ENCODE measurements at places on chromosomes 2 and 18.
A peak's percentile ranks its signal among the peaks of the same experiment; 100 is the strongest.

DNA sequence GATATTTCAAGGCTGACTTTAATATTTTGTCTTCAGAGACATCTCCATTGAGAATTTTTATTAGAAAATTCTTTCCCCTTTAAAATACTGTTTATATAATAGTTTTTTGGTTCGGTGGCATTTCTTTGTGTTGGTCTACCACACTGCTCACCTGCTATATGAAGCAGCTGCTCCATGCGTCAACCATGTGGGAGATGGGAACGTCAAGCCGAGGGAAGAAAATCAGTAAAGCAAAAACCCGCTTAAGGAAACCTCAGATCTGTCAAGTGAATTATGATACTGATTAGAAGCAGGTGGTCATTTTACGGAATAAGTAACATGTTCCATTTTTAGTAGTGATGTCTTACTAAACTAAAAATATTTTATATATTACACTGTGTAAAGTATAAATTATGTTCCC is 5.6 kb upstream of the TMEM17 start:
- no peak for DNase-seq

- no peak for DNase-seq
Observed at GRCh38 chr2:231554748-231555545, 24.7 kb upstream of the NMUR1 start.

DNA sequence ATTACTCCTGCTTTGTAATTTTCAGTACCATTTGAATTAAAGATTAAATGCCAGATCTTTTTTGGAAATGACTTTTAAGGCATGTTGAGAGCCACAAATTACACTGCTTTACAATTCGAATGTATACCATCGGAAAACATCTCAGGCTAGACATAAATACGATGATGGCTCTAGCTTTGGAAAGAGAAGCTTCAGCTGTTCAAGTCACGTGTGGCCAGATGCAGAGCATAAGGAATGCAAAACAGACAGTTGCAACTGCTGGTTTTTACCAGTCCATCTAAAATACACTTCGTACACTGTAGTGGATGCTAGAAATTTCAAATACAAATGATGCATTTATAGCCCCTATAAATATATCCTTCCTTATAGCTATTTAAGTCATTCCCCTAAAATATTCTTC is 8.0 kb downstream of the ZNF516 start:
- DNase-seq = no peak

DNA sequence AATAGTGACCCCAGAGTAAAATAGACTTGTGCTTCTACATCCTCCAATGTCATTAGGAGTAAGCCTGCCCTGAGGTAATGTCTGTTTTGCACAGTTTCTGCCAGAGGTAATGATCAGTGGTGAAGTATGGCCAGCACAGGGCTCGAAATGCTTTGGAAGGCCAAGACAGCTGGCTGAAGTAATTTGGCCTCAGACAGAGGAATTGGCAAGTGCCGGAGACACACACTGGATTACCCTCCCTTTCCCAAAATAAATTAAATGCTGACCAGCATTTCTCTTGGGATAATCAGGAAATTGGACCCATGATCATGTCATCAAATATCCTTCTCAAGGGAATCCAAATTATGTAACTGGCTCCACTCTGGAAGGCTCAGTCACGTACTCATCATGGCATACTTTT is 379.0 kb upstream of the CHST9 start:
- DNase-seq = no peak

DNA sequence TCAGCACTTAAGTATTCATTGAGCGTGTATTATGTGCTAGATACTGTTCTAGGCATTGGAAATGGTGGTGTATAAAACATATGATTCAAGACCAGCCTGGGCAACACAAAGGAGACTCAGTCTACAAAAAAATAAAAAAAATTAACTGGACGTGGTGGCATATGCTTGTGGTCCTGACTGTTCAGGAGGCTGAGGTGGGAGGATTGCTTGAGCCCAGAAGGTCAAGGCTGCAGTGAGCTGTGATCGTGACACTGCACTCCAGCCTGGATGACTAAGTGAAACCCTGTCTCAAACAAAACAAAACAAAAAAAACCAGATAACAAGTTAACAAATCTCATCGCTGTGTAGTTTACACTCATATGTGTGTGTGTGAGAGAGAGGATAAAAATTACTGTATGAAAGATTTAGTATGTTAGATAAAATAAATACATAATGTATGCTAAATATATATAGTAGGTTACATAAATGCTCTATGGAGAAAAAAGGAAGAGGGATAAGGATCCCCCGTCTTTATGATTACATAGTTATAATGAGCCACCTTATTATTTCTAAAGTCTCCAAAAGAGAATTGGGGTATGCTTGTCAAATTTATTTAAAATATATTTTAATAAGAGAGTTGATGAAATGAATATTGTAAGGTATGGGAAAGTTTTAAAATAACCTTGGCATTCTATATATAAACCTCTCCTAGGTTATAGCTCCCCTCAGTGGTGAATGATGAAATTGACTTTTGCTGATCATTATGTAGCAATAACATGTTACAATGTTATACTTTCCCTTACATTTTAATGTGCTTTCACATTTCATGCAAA is 69.2 kb downstream of the EHBP1 start:
- peak; percentile 29 for DNase-seq

GRCh38 chr2:42792087-42792582 is 248 bp downstream of the HAAO start:
- no peak for DNase-seq

DNA sequence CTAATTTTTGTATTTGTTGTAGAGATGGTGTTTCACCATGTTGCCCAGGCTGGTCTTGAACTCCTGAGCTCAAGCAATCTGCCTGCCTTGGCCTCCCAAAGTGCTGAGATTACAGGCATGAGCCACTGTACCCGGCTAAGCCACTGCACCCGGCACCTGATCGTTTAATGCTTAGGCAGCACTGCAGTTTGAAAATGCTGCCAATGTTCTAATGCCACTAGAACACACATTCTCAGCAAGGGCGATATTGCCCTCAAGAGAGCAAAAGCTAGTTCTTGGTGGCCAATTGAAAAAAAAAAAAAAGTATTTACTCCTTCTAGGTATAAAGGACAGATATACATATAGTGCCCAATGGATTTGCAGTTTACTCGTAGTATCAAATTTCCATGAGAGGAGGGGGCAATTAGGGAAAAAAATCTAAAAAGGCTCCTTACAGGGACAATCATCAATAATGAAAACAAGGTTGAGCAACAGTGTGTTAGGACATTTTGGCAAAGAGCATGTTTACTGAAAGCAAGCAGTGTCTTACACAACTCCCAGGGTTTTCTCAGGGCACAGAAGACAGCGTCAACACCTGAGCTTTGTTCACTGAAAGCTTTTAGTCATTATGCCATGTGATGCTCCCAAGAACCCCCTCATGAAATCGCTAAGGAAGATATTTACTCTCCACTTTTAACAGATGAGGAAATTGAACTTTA is 199.9 kb upstream of the PKDCC start:
- no peak for DNase-seq

GRCh38 chr2:119308793-119309330 is 57.8 kb downstream of the C2orf76 start:
- no peak for DNase-seq

- no peak for DNase-seq
Observed at GRCh38 chr2:98764499-98764898, 33.6 kb upstream of the MGAT4A start.

- DNase-seq = no peak
Observed at GRCh38 chr18:58364876-58365528, 263.9 kb downstream of the ALPK2 start.

DNA sequence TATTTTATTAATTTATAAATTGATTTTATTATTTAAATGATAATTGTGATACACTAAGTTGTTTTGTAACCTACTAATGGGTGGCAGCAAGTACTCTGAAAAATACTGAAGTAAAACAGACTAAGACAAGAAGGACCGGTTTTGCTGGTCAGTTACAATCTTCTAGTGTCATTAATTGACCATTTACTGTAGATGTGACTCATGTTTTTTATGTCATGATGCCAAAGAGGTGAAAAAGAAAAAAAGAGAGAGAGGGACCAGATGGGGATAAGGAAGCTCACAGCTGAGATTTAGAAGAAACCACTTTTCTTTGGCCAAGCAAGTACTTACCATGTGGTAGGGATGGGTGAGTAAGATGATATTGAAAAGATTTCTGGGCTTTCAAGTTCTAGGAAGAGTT is 955.8 kb upstream of the LRRTM1 start:
- no peak for DNase-seq

- no peak for DNase-seq
Observed at GRCh38 chr18:58118536-58118935, 74.5 kb downstream of the NEDD4L start.

- peak; percentile 6 for DNase-seq
Observed at GRCh38 chr18:61842146-61842545, 50.7 kb downstream of the RNF152 start.

GRCh38 chr2:223870840-223871611 is 33.6 kb upstream of the AP1S3 start:
- no peak for DNase-seq

DNA sequence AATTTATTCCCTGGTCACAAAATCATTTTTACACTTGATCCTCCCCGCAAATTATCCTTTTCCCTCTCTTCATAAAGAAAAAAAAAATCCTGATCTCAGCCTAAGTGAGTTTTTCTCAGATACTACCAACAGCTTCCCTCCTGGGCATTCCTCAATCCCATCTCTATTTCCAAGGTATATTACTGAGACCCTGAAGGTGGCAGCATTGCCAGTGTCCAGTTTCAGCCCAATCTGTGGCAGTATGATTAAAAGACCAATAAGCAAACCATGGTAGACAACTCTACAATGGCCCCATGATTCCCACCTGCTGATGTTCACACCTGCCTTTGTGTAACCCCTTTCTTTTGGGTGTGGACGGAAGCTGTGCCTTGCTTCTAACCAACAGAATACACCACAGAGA is 45.1 kb downstream of the CCDC93 start:
- no peak for DNase-seq

- no peak for DNase-seq
Observed at GRCh38 chr2:42140496-42140895, 28.7 kb upstream of the EML4 start.

DNA sequence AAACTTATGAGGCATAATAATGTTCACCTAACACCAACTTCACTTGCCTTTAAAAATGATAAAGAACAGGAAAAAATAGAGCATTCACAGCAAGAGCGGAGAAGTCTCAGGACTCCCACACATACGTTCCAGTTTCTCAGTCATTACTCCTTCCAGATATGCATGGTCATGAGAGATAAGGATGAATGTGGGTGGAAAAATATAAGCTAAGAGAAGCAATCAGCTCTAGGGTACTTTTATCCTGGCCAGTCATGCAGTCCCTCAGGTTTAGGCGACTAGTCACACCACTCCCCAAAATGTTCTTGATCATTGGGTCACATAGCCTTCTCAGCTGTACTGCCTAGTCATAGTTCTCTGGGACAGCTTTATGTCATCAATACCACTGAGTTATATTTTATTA is 29.2 kb upstream of the CCDC178 start:
- DNase-seq = no peak

- no peak for DNase-seq
Observed at GRCh38 chr2:153808679-153809078, 63.0 kb upstream of the GALNT13 start.

DNA sequence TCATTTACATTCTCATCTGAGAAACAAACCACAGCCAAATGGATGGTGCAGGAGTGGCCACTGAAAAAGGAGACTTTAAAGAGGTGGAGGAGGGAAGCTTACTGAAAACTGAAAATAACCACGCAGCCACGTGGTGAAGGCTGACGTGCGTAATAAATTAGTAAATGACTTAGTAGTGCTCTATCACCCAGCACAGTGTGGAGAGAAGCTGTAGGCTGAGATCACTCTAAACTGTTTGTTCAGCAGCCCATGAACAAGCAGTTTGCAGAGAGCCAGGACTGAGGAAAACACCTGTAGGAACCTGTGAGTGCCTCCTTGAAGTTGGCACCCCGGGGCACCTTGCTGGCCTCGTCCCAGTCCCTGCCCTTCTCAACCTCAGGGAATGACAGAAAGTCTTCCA is 193.0 kb downstream of the TXNL1 start:
- DNase-seq = no peak

DNA sequence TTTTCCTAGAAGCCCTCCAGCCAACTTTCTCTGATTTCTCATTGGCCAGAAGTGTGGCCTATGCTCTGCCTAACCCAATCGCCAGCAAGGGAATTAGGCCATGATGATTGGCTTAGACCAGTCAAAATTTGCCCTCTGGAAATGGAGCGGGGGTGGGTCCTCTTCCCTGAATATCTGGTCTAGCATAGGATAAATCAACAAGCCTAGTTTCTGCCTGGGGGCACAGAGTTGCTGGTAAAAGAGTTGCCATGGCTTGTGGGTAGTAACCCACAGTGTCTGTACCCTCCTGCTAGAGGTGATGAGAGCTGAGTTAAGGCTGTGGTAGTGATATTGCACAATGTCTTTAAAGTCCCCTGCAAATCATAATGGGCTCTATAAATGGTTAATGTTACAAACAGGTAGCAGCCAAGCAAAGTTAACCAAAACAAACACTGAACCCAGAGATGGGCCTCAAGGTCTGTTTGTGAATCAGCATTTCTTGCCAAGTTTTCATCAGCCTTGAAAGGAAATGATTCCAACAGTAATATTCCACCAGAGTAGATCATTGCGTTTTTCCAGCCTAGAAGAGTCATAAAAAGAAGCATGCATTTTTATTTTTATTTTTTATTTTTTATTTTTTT is 19.3 kb downstream of the GALM start:
- DNase-seq = no peak

- no peak for DNase-seq
Observed at GRCh38 chr18:38318416-38318815, 752.8 kb upstream of the CELF4 start.

GRCh38 chr2:44455877-44456276 is 94.1 kb downstream of the CAMKMT start:
- no peak for DNase-seq

- DNase-seq = no peak
Observed at GRCh38 chr2:235951982-235952381, 216.2 kb downstream of the GBX2 start.

DNA sequence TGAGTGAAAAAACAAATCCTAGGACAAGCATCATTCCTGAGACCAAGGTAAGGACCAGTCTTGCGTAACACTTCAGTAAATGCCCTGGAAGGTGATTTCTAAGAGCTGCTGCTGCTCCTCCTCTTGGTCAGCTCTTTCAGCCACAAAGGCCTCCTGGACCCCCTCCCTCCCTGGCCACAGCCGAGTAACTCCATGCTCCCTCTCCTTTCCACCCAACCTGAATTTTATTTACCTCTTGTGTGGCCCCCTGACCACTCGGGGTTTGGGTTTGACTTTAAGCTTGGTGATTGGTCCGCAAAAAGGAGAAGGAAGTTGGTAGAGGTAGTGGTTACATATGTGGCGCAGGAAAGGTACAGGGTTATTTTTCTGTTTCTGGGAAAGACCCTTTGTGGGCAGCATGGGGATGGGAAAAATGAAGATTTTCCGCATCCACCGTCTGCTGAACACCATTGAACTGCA is 9.2 kb downstream of the HTRA2 start:
- no peak for DNase-seq

DNA sequence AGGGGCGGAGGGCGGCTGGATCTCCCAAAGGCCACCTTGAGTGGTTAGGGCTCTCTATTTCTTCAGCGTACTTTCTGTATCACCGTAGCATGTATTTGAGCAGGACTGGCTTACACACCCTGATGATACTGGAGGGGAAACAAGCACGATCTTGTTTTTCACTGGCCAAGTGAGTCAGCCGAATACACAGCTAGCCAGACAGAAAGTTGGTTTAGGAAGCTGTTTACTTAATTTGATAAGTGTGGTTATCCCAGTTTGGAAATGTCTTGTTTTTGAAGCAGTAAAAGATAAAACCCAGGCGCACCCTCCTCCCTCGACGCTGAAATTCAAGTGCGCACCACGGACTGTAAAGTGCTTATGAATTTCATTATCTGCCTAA is 582 bp downstream of the RIOK3 start:
- no peak for DNase-seq

Measured in COLO829 (cell line).